ENCODE measurements at places on chromosomes 7 and 10. TPM values are rescaled to one million over a fixed set of nuclear protein-coding genes. Genes with fewer than 3 reads are reported as not detected.

The SEC31B gene
- 268 TPM for total RNA-seq

The PDE1C gene
- not detected for total RNA-seq

The PRF1 gene
- total RNA-seq: 78.3 TPM

The FEZF1 gene
- not detected for total RNA-seq

The SPOCK2 gene
- total RNA-seq: 217 TPM

The CUBN gene
- total RNA-seq: 0.89 TPM

The SND1 gene
- total RNA-seq: 271 TPM

The INMT gene
- total RNA-seq: 0.89 TPM

The RAB19 gene
- total RNA-seq: 9.5 TPM

The ZPBP gene
- not detected for total RNA-seq

The ZNF783 gene
- 19.5 TPM for total RNA-seq

The CNNM1 gene
- 0.14 TPM for total RNA-seq

The CC2D2B gene
- 0.64 TPM for total RNA-seq

The CALN1 gene
- not detected for total RNA-seq

The CROT gene
- total RNA-seq: 13.9 TPM

The CCDC6 gene
- total RNA-seq: 22.8 TPM

The TUBAL3 gene
- total RNA-seq: not detected

The LEP gene
- total RNA-seq: not detected

The SAMD9 gene
- 38.5 TPM for total RNA-seq

The WIPF3 gene
- total RNA-seq: not detected

The AKR1C3 gene
- total RNA-seq: 3.8 TPM

The UBE2D1 gene
- total RNA-seq: 12.8 TPM

The GDF10 gene
- total RNA-seq: not detected

The FAM237B gene
- not detected for total RNA-seq

The IKZF1 gene
- total RNA-seq: 486 TPM

The WEE2 gene
- 0.05 TPM for total RNA-seq

The SPDYE5 gene
- not detected for total RNA-seq

The CDHR1 gene
- not detected for total RNA-seq

The ASB10 gene
- not detected for total RNA-seq

The CALHM3 gene
- total RNA-seq: not detected

The GLI3 gene
- total RNA-seq: not detected

The ZNF488 gene
- total RNA-seq: 0.93 TPM

The IRF5 gene
- total RNA-seq: 8.0 TPM

The LIPK gene
- total RNA-seq: not detected

The PPP1R9A gene
- not detected for total RNA-seq

The BTBD16 gene
- total RNA-seq: not detected

The ITPRID1 gene
- total RNA-seq: not detected

The ARHGAP21 gene
- 30.0 TPM for total RNA-seq

The PGAM2 gene
- total RNA-seq: 0.89 TPM

The GOLGA7B gene
- 5.6 TPM for total RNA-seq

The NPSR1 gene
- not detected for total RNA-seq

The AIFM2 gene
- 3.7 TPM for total RNA-seq

The PRPS1L1 gene
- total RNA-seq: not detected

The NFE2L3 gene
- 26.4 TPM for total RNA-seq

The HMX3 gene
- total RNA-seq: not detected

The INHBA gene
- not detected for total RNA-seq

All from T-helper 2 cell treated with Interferon-gamma antibody and Interleukin-4, amounts not matched to agents 100 ng/mL and 5 ng/mL, for 36 hours (primary cell).